CD14-positive monocyte (primary cell): ENCODE measurements at places on chromosomes 1 and 21.
A peak's percentile ranks its signal among the peaks of the same experiment; 100 is the strongest.

DNA sequence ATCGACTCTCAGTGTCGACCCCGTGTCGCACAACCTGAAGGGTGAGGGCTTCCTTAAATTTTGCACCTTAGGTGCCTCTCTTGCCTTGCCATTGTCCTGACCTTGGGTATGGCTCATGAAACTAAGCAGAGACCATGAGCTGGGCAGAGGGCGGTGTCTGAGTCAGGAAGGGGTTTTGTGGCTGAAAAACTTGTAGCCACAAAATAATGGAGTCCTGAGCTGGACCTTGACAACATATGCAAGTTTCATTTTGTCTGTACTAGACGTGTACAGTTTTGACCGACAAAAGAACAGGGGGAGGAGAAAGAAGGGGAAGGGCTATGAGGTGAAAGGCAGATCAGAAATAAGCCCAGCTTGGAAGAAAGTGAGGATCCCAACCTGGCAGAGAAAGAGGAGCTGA, 8.3 kb upstream of the RUNX1 start:
- no peak for DNase-seq

- peak; percentile 31 for DNase-seq
These were observed 521 bp upstream of the CDC7 start for GRCh38 chr1:91499904-91500755.

DNA sequence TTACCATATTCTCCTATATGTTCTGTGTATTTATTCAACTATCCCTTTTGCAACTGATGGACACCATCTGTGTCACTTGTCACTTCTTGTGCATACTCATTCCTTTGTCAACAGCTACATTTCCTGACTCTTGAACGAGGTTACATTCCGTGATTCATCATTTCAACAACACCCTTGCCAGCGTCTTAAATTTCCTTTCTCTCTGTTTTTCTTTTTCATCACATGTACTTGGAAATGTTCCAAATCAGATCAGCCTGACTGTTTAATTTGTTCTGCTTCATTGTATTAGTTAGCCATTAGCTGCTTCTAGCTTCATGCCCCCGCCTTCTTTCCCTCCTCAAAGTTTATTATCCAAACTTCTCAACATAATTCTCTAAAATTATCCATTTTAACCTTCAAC, 173.0 kb downstream of the ADGRL4 start:
- no peak for DNase-seq

GRCh38 chr1:116493484-116494352, 77.1 kb downstream of the CD58 start:
- peak; percentile 22 for DNase-seq

- DNase-seq, result no peak
These were observed 21.6 kb upstream of the TRIM17 start for GRCh38 chr1:228438266-228438665.

- no peak for DNase-seq
These were observed 54.7 kb upstream of the MAN1A2 start for GRCh38 chr1:117312453-117313138.
